ENCODE measurements at places on chromosomes 12 and 14.

DNA sequence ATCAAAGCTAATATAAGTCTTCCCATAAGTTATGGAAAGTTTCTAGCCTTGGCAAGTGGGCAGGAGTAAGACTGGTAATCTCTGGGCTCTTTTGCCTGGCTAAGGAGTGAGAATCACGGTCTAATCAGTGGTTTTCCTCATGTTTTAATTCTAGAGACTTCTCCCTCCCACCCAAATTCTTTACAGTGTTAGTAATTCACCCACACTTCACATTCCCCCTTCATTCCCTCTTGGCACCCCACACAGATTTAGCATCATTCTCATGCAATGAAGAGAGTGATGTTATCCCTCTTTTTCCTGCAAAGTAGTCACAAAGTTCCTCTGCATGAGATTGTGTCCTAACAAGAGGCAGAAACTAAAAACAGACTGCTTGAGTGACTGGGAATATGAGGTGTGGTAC lies 28.6 kb upstream of the CACNA2D4 start:
- DNase-seq, result no peak

GRCh38 chr12:132559652-132560363 lies 50.6 kb downstream of the LRCOL1 start:
- DNase-seq, result no peak

DNA sequence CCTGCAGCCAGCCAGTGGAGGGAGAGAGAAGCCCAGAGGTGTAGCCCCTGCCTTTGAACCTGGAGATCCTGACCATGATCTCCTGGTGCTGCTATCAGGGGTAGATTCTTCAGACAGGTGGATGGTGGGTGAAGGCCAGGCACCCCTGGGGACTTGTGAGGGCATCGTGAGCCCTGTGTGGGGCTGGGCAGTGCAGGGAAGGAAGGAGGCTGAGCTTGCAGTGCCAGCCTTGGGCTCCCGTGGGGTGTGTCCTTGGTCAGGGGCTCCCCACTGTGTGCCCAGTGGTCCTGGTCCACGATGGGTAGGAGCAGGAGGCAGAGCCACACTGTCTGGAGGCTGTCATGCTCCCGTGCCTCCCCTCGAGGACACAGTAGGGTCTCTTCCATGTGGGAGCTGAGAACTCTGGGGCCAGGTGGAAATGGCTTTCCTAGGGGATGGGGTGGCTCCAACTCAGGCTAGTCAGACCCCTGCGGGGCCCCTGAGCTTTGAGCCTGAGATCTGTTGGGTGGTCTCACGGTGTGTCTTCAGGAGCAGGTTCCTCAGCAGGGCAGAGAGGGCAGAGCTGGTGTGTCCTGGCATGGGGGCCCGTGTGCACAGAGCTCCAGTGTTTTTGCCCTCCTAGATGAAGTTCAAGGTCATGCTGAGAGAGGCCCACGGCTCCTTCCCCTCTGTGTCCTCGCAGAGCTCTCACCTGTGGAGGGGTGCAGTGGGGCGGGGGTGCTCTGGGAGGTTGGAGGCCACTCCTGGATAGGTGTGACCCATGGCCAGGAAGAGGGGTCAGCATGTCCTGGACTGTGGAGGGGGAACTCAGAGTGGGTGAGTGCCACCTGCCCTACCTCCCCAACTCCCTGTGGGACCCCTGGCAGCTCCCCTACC lies 25.0 kb downstream of the RTL1 start:
- DNase-seq, result no peak

DNA sequence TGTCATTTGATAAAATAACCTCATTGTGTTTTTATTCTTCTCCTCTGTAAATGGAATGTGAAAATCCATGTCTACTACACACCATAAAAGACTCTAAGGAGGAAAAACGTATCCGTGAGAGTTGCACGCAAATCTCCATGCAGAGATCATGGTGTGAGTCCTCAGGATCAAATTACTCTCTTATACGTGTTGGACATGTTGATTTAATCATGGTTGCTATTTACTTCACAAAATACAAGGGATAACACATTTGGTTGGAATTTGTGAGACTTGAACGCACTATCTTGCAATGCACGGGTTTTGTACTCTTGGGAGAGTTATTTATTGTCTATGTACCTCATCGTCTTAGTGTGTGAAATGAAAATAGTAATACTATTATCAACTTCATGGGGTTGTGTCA lies 128.0 kb upstream of the RASSF8 start:
- no peak for DNase-seq

Data from SIG-M5 (cell line).